Activated naive CD4-positive, alpha-beta T cell treated with anti-CD3 and anti-CD28 coated beads for 36 hours (primary cell): ENCODE measurements at places on chromosomes 12 and 14.

GRCh38 chr12:116376354-116377193, 99.1 kb upstream of the MED13L start:
- peak; percentile 12 for DNase-seq

- no peak for DNase-seq
Measured at GRCh38 chr14:75826599-75826998, 155.2 kb downstream of the TGFB3 start.

DNA sequence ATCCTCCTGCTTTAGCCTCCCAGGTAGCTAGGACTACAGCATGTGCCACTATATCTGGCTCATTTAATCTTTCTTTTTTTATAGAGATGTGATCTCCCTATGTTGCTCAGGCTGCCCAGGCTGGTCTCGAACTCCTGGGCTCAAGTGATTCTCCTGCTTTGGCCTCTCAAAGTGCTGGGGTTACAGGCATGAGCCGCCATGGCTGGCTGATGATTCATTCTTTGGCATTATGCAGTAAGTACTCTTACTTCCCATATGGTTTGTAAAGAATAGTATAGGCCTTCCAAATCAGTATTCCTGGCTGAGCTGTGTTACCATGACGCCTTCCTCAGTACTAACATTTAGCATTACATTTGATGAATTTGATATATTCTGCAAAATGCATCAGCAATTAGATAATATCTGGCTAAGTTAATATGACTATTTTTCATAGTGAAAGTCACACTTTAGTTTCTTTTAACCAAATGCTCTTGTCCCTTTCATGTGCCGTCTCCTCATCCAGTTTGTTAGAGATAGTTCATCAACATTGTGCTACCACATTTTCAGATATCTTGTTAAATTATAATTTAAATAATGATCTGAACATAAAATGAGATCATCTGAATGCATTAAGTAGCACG, 3.2 kb upstream of the MIA2 start:
- peak; percentile 28 for DNase-seq

DNA sequence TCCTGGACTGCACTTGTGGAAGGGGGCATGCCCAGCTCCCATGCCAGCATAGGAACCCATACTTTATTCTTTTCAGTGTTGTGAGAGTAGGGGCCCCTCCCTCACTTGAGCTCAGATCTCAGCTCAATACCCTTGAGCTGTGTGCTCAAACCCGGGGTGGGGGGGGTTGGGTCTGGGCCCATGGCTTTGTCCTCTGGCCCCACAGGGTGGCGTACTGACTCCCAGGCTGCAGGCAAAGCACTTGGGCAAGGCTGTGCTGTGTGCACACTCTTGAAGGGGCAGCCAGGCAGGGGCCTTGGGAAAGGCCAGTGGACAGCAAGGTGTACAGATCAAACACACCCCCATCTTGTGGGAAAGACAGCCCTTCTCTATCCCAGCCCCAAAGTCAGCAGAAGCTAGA, 81.8 kb downstream of the WIF1 start:
- DNase-seq, result no peak

- DNase-seq, result no peak
Measured at GRCh38 chr12:61862986-61863385, 397.2 kb upstream of the USP15 start.

DNA sequence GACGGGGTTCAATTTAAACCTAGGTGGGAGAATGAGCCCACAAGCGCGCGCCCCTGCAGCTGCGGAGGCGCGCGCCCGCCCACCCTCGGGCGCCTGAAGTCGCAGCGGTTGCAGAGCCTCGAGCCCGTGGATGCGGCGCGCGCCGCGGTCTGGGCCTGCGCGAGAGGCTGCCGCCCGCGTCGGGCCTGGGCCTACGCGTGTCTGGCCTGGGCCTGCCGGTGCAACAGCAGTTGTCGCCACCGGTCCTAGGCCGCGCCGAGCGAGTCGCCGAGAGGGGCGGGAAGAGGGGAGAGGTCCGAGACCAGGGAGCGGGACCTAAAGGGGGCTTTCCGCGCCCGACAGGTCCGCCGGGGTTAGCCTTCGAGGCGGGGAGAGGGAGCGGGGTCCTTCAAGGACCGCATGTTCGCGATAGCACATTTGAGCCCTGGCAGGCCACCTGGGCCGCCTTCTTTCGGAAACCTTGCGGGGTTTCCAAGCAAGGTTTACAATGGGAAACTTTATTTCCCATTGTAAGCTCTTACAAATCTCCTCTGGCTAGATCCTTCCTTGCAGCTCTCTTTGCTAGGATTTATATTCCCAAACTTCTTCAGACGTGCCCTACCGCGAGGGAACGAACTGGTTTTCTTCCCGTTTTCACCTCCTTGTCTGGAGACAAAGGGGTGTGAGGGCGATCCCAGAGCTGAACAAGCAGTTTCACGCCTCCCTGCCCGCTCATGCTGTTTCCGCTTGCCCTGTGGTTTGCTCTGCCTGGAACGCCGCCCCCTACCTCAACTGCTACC, 6.8 kb downstream of the SIX6 start:
- DNase-seq, result no peak

GRCh38 chr14:37599507-37600368, 4.3 kb downstream of the TTC6 start:
- no peak for DNase-seq

DNA sequence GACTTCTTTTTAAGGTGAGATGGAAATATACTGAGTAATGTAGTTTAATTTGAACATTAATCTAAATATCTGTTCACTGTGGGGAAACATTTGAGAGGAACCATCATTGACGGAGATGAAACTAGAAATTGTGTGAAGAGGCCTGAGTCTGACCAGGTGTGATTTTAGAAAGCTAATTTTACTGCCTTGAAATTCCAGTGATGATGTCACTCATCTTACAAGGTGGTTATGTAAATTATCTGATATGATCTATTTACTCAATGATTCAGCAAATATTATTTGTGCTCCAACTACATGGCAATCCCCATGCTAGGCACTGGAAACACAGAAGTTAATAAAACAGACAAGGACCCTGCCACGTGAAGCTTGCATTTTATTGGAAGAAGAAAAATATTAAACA, 435.7 kb upstream of the DCN start:
- DNase-seq, result no peak

DNA sequence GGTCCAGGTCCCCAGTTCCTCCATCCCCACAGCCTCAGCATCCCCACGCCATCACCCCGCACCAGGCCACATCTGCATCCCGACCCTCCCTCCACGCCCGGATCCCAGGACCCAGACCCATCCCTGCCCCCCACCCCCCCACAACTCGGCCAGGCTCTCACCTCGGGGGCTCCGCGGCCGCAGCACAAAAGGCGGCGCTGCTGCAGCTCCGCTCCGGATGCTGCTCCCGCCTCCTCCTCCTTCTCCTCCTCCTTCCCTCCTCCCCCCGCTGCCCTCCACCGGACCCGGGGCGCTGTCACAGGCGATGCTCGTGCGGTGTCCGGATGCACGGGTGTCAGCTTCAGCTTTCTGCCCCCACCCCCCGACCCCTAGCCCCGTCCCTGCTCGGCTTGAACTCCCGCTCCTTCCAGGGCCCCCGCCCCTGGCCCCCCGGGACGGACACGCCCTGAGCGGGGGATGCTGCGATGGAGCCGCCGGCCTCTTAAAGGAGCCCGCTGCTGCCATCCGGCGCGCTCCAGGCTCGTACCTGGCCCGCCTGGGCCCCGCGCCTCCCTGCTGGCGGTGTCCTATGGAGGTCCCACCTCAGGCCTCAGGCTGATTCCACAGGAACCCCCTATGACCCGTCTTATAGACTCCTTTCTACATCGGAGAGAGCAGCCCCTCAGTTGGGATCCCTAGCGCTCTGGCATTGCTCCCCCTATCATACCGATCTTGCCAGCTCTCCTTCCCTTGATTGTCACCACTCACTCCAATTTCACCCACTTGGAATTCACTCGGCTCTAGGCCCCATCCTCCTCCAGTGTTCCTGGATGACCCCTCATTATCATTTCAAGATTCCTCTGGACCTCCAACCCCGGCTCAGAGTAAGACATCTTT, at the start of gene MAP3K12:
MAP3K12 (minus strand) TSS at position 193 of the 876 bp plus-strand sequence. CDS start 12,067 bp downstream, outside the sequence.
- peak; percentile 71 for DNase-seq

DNA sequence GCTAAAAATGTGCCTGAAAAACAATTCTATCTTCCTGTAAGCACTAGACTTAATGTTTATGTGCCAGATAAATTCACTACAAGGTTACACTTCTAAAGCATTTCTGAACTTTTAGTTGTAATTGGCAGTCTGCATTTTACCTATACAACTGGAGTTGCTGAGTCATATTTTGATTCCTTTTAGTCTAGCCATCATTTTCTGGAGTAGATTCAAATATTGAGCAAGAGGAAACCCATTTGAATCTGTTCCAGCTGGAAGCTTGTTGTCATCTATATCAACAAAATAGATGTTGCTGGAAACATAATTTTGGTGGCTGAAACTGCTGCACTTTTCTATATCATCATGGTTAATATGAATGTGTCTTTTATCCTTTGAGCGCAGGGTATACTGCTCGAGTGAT, 122.2 kb upstream of the CCDC175 start:
- no peak for DNase-seq

DNA sequence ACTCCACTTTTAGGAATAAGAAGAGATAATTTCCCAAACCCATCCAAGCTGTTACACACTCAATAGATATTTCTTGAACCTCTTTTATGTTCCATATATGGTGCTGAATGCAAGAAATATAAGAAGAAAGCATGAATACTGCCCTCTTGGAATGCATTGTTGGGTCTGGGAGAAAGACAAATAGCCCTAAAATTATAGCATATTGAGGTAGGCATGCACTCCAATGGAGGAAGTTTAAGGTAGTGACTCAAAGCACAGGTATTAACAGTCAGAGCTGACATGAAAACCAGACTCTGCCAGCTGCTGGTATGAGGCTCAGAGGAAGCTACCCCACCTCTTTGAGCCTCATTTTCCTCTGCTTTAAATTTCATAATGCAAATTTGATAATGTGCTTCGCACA, 261.3 kb upstream of the NOS1 start:
- DNase-seq, result no peak

DNA sequence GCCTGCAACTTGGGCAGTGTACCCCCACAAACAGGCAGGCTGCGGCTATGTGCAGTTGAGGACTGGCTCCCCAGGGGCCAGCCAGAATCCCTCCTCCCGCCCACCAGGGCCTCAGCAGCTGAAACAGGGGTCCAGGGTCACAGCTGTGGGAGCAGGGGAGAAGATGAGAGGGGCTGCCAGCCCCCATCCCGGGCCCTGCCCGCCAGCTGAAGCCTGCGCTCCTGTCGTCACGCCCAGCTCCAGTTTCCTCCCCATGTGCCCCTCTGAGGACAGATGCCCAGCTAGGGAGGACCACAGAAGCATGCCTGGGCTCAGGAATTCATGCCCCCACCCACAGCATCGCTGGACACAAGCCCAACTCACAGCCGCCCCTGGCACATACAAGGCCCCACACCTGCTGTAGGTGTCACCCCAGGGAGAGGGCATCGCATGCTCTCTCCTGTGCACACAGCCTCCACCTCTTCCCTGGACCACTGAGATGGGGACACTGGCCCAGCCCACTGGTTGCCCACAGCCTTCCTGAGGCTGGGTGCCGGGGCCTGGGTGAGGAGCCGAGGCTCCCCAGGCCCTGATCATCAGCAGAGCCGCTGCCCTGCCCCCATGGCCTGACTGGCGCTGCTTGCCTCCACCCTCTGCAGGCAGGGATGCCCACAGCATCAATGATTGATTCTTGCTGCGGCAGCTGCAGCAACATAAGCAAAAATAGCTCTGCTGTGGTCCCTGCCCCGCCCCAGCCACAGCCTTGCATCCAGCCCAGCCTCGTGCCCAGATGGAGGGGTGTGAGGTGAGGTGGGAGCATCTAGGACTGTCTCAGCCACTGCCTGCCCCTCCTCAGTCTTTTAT, 3.7 kb upstream of the CLBA1 start:
- DNase-seq, result no peak

DNA sequence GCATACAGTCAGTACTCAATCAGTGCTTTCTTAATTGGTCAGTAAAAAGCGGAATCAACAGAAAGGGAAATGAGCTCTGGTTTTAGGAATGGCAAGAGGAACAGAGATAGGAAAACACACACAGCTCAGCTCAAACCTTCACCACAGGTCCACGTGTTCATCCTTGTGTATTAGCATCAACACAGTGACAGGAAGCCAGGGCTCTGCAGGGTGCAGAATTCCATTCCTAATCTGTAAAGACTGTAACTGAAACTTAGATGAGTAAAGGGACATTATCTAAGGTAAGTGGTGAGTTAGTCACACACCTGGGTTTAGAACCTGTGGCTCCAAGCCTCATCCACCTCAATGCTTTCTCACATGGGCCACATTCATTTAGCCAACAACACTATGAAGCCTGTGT, 1242.2 kb upstream of the TMEM132C start:
- DNase-seq, result no peak

- no peak for DNase-seq
Measured at GRCh38 chr14:102507857-102508312, 1.7 kb downstream of the ANKRD9 start.

DNA sequence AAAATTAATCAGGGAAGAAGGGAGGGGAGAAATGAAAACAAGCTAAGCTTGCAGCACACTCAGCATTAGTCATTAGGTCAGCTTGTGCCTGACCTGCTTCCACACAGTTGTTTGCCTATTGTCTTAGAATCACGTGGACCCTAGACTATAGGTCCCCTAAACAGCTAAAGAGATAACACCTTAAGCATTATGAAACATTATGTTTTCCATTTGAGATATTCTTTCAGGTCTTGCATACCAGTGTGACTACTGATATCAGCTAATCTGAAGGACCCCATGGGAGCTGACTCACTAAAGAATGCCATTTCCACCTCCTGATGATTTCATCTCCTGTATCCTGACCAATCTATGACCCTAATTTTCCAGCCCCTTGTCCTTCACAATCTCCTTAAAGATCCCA, 154.1 kb upstream of the FUT8 start:
- DNase-seq, result no peak
